Activated naive CD4-positive, alpha-beta T cell (primary cell): ENCODE measurements at places on chromosomes 7 and 10.

- no peak for DNase-seq
Observed at GRCh38 chr10:76010703-76011102, 579.3 kb downstream of the LRMDA start.

GRCh38 chr7:44114586-44115310, 8.6 kb downstream of the POLD2 start:
- DNase-seq, result no peak

DNA sequence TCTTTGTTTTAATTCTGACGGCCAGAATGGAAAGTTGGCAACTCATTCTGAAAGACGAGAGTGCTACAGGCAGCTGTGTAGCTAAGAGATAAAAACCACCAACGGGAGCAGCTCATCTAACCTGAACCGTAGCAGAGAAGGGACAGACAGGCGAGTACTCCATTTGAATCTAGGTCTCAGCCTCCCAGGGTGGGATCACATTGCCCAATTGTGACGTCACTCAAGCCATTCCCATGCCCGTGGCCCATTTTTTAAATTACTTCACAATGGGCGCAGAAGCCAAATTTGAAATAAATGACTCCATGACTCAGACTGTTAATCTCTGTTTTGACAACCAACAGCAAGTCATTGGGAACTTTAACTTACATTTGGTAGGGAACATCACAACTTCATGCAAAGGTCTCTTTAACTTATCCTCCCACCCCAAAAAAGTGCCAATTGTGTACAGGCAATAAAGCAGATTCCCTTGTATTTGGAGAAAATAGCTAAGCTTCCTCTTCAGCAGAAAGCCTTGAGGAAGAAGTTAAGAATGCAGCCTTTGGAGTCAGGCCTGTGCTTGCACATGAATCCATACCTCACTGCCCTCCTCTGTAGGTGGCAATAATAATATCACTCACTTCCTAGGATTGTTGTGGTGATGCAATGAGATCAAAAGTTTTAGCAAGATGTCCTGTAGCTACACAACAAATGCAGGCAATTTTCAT, 93.2 kb upstream of the KIF5B start:
- DNase-seq, result no peak

DNA sequence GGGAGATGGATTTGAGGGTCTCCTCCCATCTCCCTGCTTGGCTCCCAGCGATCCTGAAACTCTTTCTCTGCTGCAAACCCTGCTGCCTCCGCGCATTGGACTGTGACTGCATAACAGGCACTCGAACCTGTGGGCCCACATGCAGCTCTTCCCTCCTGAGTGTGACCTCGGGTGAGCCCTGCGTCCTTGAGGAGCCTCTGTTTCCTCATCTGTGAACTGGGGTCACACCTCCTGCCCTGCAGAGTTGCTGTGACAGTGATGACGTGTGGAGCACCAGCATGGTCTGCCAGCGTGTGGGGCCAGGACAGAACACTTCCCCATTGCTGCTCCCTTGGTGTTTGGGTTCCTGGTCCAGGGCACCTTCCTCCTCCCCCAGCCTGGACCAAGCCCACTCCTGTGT, 46.9 kb upstream of the PSMG3 start:
- DNase-seq, result no peak

DNA sequence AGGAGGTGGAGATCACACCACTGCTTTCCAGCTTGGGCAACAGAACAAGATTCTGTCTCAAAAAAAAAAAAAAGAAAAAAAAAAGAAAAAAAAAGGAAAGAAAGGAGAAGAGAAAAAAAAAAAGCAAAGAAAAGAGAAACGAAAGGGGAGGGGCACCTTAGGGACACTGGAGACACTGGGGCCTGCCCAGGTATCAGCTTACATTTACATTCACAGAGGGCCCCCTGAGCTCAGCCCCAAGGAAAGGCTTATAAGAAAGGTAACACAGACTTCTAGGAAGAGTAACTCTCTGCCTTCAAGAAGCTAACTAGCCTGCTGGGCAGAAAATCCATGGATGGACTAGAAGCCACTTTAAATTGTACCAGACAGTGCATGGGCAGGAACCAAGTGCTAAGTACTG, 108.8 kb downstream of the NPY start:
- no peak for DNase-seq

DNA sequence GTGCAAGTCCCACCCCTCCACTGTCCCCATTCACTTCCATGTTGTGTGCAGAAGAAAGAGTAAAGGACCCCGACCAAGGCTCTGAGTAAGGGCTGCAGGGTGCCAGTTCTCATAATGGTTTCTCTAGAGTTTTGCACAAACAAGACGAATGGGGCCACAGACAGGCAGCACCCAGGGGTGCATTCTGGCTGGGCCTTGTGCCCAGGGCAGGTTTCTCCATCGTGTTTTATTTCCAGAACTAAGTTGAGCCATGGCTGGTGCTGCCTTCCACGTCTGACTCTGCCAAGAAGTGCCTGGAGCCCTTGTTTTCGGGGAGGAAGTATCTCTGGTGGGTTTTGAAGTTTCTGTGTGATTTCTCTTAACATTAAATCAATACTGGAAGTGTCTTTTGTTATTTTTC, 95.0 kb upstream of the SDK1 start:
- no peak for DNase-seq

DNA sequence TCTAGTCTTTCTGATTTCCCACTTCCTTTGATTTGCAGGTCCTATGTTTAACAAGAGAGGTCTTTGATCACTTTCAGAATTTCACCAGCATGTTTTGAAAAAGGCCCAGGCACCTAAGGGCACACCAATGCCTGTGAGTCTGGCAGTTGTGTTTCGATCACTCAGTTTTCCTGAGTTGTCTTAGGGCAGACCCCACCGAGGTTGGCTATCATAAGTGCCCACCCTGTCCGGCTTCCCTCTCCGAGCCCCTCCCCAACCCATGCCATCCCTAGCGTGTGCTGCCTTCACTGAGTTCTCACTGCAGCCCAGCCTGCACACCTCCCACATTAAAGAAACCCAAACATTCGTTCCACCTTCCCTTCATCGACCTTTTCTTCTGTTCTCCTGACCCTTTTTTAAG, 257.9 kb downstream of the GRID1 start:
- no peak for DNase-seq

- DNase-seq, result no peak
Observed at GRCh38 chr7:149867762-149868622, 5.8 kb upstream of the ATP6V0E2 start.

DNA sequence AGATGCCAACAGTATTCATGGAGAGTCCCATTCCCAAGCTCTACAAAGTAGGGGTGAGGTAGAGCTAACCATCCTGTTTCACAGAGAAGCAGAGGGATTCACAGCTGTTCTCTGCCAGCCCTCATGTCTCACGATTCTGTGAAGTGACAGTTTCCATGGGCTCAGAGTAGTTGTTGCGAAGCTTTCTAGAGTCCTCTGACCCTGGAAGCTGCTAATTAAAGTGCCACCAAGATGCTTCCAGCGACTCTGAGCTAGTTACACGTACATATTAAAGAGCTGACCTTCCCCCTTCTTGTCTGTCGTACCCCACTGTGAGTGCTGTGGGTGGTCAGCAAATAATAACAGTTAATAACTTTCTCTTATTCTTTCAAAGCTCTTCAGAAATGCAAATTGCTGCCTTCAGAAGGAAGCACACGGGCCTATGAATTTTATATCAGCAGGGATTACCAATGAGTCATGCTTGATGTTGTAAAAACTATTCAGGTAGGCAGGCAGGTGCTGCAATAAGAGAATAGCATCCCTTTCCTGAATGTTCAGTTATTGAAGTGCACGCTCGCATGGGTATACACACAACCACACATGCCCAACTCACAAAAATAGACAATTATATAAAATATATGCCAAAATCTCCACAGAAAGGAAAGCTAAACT, 34.1 kb downstream of the DNAJB9 start:
- DNase-seq, result no peak

DNA sequence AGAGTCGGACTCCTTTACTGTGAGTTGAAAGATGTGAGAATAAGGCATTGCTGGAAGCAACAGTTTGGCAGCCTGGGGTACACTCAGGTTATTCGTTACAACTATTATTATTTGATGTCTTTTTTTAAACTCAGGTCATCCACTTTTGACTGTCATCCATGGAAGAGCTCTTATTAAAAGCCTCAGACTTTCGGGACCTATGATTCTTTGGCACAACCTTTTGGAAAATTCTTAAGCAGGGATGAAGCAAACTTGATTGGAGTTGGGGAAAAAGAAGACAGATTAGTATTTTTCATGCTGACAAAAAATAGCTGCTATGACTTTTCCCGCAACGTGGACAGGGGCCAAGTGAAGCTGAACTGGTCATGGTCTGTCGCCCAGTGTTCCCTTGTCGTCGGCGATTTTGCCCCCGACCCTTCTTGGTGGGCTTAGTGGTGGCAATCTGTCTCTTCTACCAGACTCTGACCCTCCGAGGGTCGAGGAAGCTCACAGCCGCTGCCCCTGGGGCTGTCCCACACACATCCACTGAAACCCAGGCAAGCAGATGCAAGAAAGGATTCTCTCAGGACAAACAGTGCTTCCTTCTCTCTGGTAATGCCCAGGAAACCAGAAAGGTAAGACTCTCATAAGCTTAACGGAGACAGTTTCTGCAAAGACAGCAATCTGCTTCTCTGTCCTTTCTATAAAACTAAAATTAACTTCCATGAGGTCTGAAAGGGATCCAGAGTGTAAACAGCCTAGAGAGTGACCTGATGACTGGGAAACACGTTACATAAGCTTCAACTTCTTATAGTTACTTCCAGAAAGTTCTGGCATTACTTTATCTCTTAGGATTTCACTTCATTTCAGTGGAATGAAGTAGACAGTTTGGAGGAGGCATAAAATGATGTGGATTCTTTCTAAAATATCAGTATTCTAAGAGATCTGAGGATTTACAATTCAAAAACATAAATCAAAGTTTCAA, 1.0 kb downstream of the CPED1 start:
- no peak for DNase-seq

DNA sequence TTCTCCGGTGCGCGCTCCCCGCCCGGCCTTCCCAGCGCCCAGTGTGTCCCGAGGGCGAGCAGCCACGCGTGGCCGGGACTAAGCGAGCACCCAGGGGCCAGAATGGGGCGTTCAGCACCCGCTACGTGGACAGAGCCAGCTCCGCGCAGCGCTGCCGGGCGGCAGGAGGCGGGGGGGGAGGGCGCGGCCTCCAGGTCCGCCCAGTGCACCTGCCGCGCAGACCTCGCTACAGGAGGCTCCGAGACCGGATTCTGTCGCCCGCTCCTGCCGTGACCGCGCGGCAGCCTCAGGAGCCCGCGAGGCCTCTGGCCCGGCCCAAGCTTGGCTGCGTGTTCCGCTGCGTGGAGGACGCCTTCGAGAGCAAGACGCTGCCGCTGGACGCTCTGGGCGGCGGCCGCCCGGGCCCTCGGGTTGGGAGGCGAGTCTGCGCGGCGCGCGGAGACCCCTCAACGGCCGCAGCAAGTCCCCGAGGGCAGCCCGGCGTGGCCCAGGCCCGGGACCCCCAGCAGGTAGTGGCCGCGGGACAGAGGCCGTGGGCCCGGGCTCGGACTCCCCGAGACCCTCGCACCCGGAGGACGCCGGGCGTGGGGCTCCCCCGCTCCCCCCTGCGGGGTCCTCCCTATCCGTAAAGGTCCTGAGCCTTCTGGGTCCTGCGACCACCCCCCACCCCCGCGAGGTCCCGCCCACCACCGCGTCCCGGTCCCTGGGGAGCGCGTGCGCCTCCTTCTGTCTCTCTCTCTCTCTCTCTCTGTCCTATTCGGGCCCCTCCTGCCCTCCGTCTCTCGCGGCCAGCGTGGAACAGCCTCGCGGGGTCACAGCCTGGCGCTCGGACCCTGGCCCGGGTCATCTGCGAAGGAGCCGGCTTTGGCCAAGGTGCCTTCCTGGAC, 904 bp upstream of the DPYSL4 start:
- peak; percentile 26 for DNase-seq

GRCh38 chr7:1248143-1248915, 15.7 kb downstream of the UNCX start:
- no peak for DNase-seq

DNA sequence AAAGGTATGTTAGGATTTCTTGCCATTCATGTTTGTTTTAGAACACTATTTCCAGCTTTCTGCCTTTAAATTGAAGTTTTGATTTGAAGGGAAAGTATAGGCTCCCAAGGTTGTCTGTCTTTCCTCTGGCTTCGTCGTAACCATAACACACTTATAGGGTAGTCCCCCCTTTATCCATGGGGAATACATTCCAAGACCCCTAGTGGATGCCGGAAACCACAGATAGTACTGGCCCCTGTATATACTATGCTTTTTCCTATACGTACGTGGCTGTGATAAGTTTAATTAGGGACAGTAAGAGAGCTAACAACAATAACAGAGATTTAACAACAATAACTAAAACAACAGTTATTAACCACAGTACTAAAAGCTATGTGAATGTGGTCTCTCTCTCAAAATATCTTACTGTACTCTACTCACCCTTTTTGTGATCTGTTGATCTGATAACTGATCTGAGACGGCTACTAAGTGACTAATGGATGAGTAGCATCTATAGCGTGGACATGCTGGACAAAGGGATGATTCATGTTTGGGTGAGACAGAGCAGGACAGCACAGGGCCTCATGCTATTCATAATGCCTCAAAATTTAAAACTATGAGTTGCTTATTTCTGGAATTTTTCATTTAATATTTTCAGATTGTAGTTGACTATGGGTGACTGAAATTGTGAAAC, 273.1 kb downstream of the AUTS2 start:
- no peak for DNase-seq

- DNase-seq, result no peak
Observed at GRCh38 chr7:140009735-140010134, 53.0 kb downstream of the PARP12 start.

GRCh38 chr7:35716038-35716803, 21.3 kb upstream of the HERPUD2 start:
- DNase-seq, result no peak

GRCh38 chr10:85036661-85037060, 708.3 kb downstream of the CCSER2 start:
- no peak for DNase-seq

- no peak for DNase-seq
Observed at GRCh38 chr10:51314481-51314880, 240.2 kb downstream of the PRKG1 start.

GRCh38 chr10:23585186-23585585, 146.3 kb downstream of the OTUD1 start:
- DNase-seq, result no peak
